ENCODE measurements at places on chromosomes 13 and 19. TPM values are rescaled to one million over a fixed set of nuclear protein-coding genes. Genes with fewer than 3 reads are reported as not detected.

The ZNF565 gene
- 4.5 TPM for total RNA-seq

The TTYH1 gene
- 0.16 TPM for total RNA-seq

The MRI1 gene
- total RNA-seq, result 12.9 TPM

The ZNF492 gene
- not detected for total RNA-seq

The SIGLEC6 gene
- not detected for total RNA-seq

The PRR22 gene
- 1.3 TPM for total RNA-seq

The GJA3 gene
- 1.2 TPM for total RNA-seq

The ZNF112 gene
- 1.9 TPM for total RNA-seq

The CALM3 gene
- total RNA-seq, result 251 TPM

The ALOX5AP gene
- 9.7 TPM for total RNA-seq

The KLK12 gene
- total RNA-seq, result not detected

The NDUFA3 gene
- total RNA-seq, result 263 TPM

The CEACAM6 gene
- total RNA-seq, result 18.6 TPM

The SIAH3 gene
- total RNA-seq, result not detected

The CYP2A6 gene
- not detected for total RNA-seq

The ZNF471 gene
- 0.03 TPM for total RNA-seq

The PEAK3 gene
- total RNA-seq, result 0.18 TPM
